ENCODE measurements at places on chromosomes 1 and 21.

DNA sequence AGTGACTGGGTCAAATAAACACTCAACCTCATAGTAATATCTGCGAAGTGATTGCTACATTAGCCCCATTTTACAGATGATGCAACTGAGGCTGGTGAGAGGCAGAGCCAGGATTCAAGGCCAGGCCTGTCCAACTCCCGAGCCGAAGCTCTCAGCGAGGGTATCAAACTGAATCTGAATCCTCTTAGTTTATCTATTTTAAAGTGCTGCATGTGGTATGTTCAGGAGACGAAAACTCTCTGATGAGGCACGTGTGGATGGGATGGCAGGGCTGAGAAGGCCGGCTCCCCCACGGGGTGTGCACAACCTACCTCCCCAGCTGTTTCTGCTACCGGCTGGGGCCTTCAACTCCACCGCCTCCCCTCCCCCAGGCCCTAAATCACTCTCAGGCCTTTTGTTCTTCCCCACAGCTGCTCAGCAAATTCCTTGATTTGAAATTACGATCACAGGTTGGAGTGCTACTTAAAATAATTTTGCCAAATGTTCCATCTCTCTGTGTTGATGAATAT, 171.8 kb downstream of the TOMM20 start:
- DNase-seq, result no peak

DNA sequence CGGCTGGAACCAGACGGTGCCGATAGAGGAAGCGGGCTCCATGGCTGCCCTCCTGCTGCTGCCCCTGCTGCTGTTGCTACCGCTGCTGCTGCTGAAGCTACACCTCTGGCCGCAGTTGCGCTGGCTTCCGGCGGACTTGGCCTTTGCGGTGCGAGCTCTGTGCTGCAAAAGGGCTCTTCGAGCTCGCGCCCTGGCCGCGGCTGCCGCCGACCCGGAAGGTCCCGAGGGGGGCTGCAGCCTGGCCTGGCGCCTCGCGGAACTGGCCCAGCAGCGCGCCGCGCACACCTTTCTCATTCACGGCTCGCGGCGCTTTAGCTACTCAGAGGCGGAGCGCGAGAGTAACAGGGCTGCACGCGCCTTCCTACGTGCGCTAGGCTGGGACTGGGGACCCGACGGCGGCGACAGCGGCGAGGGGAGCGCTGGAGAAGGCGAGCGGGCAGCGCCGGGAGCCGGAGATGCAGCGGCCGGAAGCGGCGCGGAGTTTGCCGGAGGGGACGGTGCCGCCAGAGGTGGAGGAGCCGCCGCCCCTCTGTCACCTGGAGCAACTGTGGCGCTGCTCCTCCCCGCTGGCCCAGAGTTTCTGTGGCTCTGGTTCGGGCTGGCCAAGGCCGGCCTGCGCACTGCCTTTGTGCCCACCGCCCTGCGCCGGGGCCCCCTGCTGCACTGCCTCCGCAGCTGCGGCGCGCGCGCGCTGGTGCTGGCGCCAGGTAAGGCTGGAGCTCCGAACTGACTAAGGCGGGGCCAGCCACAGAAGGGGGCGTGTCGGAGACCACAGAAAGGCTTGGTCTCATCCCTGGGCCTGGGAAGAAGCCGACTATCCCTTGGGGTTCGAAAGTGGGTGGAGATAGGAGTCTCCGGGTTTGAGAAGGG, 486 bp downstream of the SLC27A3 start:
- DNase-seq, result peak; percentile 72

- DNase-seq, result no peak
Observed at GRCh38 chr1:163922743-163923201, 601.0 kb downstream of the NUF2 start.

GRCh38 chr21:17979763-17980162, 160.6 kb upstream of the C21orf91 start:
- DNase-seq, result no peak

DNA sequence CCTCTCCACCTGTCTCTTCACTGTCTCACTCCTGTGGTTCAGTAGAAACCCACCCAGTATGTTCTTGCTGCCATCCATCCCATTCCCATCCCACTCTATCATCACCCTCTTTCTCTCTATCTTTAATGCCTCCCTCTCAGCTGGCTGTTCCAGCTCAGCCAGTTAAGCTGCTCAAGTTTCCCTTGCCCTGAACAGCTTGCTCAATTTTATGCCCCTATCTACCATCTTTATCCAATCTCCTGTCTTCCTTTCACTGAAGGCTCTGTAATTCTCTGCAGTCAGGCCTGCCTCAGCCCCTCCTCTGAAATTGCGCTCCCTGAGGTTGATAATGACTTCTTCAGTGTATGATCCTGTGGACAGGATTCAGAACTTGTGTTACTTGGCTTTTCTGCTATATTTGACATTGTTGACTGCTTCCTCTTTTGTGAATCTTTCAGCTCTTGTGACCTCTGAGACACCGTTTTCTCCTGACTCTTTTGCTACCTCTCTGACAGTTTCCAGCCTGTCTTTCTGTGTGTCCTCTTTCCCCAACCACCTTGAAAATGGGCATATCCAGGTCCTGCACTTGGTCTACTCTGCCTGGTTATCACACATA, 13.9 kb upstream of the BCAR3 start:
- DNase-seq, result no peak

- DNase-seq, result peak; percentile 56
Observed at GRCh38 chr1:163315773-163316374, 5.9 kb upstream of the NUF2 start.

GRCh38 chr1:3551290-3551678, 60.0 kb downstream of the MEGF6 start:
- DNase-seq, result no peak

GRCh38 chr1:115661157-115661556, 19.4 kb downstream of the VANGL1 start:
- no peak for DNase-seq

DNA sequence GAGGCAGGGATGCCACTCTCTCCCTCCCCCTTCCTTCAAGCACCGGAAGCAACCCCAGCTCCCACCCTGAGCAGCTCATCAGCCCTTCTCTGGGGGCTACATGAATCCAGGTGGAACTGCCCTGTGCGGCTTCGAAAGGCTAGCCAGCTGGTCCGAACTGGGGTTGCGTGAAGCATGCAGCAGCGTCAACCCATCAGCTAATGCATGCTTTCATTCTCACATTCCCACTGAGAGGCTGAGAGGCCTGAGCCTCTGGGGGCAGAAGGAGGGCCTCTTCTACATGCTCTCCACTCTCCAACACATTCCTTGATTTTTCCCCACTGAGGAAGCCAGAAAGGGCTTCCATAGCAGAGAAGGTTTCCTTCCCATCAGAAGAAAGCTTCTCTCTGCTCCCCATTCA, 5.6 kb downstream of the RXRG start:
- no peak for DNase-seq

DNA sequence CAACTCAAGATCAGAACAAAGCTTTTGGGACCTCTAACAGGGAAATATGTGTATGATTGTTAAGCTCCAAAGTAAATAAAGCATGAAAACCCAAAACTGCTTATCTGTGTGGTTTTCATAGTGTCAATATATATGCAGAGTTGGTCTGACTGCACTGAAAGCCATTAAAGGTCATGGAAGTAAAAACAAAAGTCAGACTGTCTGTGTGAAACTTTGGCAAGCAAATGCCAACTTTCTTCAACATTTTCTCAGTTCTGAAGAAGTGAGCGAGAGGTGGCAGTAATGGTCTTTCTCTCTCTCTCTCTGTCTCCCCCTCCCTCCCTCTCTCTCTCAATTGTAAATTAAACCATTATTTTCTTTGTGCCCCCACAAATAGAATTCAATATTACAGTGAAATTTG, 100.1 kb upstream of the S1PR1 start:
- DNase-seq, result no peak

DNA sequence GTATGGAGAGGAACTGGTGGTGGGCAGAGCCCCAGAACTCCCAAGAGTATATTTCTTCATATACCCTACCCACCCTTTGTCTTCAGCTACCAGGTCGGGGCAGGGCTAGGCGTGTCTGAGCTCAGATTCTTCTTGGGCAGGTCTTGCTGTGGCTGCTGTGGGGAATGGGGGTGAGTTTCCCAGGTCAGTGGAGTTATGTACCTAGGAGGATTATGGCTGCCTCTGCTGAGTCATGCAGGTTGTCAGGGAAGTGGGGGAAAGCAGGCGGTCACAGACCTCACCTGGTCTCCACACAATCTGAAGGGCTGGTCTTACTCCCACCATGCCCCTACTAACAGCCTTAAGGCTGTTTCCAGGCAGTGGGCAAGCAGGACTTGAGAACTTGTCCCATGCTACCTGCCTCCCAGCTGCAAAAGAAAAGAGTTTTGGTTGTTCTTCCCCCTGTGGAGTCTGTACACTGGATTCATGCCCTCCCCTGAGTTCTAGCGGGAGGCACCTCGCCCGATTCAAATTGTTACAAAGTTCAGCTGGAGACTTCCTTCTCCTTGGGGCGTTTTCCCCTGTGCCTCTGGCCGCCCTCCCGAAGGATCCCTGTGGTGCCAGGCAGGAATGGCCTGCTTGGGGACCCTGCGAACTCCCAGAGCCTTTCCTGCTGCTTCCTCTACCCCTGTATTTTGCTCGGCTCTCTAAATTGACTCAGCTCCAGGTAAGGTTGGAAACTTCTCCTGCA, 58.6 kb downstream of the NPHS2 start:
- DNase-seq, result no peak

DNA sequence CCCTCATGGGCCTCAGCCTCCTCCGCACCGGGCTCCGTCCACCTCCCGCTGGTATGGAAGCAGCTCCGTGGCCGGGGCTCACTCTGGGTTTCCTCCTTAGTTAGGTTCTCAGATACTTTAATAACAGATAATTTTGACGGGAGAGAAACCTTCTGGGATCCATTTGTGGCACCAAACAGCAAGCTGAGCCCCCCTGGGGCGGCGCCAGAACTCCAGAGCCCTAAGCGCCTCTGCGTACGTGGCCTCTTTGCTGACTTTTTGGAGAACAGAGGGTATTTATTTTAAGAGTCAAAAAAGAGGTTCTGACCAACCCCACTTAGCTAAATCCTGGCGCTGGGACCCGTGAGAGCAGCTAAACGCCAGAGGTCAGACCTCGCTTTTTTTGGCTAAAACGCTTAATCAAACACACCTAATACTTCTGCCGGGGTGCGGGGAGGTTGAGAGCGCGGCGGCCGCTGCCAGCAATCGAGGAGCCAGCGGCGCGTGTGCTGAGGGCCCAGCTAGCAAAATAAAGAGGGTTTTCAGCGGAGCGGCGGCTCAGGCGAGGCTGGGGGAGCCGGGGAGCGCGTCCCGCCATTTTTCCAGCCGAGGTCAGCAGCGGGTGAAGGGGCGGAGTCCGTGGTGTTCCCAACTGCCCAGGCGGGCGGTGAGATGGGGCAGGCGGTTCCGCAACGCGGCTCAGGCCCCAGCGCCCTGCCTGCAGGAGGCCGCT, 171.7 kb downstream of the PRDM16 start:
- no peak for DNase-seq

DNA sequence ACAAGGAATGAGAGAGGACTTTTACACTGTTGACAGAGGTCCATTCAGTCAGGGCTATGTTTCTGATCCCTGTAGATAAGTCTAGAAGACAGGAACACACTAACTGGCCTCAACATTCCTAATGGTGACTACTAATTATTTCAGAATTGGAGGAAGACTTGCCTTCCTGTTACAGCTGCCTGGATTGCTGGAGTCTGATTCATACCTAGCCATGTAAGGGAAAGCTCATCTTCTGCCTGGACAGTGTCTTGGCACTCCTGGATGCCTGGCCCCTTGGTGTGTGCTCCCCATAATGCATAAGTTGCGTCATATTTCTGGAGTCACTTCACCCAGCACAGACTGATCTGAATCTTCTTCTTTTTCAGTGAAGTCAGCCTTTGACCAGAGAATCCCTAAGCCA, 326.0 kb upstream of the RUNX1 start:
- DNase-seq, result no peak

GRCh38 chr1:5881526-5882222, 110.6 kb downstream of the NPHP4 start:
- DNase-seq, result no peak

DNA sequence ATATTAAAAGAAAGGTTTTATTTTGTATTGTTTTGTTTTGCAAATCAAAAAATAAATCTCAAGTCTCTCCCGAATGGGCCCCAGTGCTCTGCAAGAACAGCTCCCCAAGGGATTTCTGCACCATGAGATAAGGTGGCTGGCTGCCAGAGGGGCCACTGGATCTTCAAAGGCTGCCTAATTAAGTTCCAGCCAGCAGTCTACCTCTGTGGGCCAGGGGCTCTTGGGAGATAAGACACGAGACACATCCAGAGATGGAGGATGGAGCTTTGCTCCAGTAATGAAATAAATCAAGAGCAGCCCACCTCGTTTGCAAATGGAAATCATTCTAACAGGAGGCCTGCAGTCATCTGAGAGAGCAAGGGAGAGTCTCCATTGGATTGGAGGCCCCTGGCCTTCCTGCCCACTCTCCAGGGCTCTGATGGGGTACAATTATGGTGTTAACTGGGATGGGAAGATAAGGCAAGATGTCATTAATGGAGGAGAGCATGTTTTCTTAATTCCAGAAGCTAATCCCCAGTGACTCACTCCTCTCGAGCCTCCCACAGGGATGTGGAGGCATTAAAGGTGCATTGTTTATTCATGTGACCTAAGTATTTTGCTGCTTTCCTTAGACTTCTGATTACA, 155.2 kb upstream of the KAZN start:
- DNase-seq, result no peak

DNA sequence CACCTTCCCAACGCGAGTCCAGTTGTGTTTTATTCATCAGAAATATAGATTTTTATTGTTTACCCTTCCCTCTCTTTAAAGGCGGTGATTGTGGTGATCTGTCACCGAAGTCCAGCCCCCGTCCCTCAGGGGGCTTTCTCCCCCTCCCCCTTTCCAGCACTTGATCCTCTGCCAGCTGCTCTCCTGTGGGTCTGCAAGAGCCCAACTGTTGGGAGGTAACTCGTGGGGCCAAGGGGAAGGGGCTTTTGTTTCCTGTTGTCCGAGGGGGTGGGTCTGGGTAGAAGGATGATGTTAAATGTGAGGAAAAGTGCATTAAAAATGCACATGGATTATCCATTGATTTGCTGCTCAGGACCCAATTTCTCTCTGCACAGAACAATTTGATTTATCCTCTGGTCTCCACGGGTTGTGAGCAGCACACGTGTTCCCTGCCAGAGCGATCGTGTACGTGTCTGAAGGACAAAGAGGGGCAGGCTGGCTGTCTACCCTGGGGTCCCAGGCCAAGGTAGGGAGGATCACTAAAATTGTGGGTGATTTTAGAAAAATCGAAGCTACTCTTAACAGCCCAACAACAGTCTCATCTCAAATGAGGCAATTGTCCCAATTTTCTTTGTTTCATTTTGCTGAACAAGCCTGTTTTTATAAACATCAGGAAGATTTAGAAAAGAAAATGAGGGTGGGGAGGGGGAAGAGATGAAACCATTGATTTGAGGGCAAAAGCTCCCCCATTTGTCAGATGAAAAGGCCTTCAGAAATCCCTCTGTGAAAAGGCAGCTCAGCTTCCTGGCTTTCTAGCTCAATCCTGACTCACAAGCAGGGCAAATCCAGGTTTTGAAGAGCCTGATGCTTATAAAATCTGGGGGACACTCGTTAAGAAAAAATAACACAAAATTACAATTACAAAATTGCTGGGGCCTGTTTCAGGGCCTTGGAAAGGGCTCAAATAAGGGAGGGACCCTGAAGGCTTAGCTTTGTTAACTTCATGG, 176.2 kb downstream of the RHOU start:
- DNase-seq, result no peak

- no peak for DNase-seq
Observed at GRCh38 chr1:199291022-199291740, 652.3 kb downstream of the PTPRC start.

Measured in HT-29 (cell line).